ENCODE measurements at places on chromosomes 5 and 9.

GRCh38 chr5:100434815-100435214 lies 100.4 kb upstream of the FAM174A start:
- no peaks in the 10 kb centered on the region for H3K36me3 ChIP-seq
- H3K27ac ChIP-seq: no peak overlapping the region
- H3K4me1 ChIP-seq: no peaks in the 10 kb centered on the region
- no peak overlapping the region for H3K4me3 ChIP-seq
- DNase-seq: no peak

DNA sequence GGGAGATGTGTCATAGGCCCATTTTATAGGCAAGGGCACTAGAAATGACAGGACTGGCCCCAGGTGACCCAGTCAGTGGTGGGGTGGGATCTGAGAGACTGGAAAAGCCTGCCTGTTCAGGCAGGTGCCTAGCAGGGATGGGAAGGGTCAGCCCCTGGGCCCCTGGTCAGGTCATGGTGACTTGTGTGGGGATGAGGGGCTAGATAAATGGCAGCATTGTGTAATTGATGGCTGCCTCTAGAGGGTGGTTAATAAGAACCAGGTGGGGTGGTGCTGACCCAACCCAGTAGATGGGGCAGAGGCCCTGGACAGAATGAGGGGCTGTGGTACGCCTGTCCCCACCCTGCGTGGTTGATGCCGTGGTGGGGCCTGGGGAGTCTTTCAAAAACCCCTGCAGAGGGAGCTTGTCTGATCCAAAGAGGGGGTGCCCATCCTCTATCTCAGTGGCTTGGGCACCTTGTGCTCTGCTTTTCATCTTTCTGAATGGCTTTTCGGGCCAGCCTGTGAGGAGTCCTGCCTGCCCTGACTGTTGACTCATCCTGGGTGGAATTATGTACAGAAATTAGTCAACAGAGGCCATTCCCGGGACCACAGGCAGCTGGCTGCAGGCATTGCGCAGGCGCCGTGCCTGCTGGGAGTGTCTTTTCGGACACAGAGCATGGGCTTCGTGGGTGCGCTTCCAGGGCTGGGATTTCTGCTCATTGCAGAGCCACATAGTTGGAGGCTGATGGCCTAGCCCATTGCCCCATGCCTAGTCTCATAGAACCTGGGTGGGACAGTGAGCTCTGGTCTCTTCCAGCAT lies 93.6 kb upstream of the PITX1 start:
- H3K36me3 ChIP-seq: no peaks in the 10 kb centered on the region
- peaks cover 9% of the 10 kb centered on the region for H3K27me3 ChIP-seq
- H3K4me3 ChIP-seq: no peak overlapping the region
- H3K4me1 ChIP-seq: peaks cover 3% of the 10 kb centered on the region
- DNase-seq: no peak

GRCh38 chr9:110821064-110821463 lies 152.5 kb downstream of the MUSK start:
- H3K4me3 ChIP-seq: no peak overlapping the region
- no peak overlapping the region for H3K27ac ChIP-seq
- no peaks in the 10 kb centered on the region for H3K27me3 ChIP-seq
- no peak for DNase-seq
- no peaks in the 10 kb centered on the region for H3K36me3 ChIP-seq
- no peaks in the 10 kb centered on the region for H3K4me1 ChIP-seq

GRCh38 chr9:126070058-126070655 lies 256.5 kb upstream of the MVB12B start:
- H3K27ac ChIP-seq: no peak overlapping the region
- no peaks in the 10 kb centered on the region for H3K4me1 ChIP-seq
- H3K4me3 ChIP-seq: no peak overlapping the region
- H3K36me3 ChIP-seq: no peaks in the 10 kb centered on the region
- H3K27me3 ChIP-seq: peaks cover 8% of the 10 kb centered on the region

GRCh38 chr9:33465096-33465495 lies 8.6 kb downstream of the NOL6 start:
- peaks cover 7% of the 10 kb centered on the region for H3K36me3 ChIP-seq
- H3K4me1 ChIP-seq: peaks cover 2% of the 10 kb centered on the region
- DNase-seq: peak; percentile 2
- no peak overlapping the region for H3K27ac ChIP-seq
- no peak overlapping the region for H3K4me3 ChIP-seq
- no peaks in the 10 kb centered on the region for H3K27me3 ChIP-seq

DNA sequence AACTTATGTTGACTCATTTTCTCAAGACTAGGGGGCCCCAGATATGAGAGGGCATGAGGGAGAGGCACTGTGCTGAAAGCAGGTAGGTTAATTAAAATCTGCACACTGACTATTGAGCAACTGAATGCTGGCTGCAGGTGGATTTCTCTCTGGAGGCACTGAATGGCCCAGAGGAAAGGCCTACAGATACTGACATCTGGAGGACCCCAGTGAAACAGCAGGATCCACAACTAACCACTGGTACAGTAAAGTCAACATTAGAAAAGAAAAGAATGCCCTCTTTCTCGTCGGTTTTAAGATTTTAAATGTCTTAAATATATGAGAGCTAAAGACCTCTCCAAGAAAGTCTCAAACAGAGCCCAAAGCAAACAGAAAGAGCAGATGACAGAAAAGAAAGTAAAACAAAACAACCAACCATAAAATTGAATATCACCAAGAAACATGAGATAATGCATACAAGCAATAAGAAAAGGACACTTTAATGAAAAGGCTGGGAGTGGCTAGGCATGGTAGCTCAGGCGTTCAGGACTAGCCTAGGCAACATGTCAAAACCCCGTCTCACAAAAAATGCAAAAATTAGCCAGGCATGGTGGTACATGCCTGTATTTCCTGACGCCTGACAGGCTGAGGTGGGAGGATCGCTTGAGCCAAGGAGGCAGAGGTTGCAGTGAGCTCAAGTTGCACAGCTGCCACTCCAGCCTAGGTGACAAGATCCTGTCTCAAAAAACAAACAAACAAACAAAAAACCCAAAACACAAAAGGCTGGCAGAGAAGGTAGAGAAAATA lies 43.3 kb downstream of the PUM3 start:
- no peaks in the 10 kb centered on the region for H3K27me3 ChIP-seq
- H3K4me3 ChIP-seq: no peak overlapping the region
- peaks cover 69% of the 10 kb centered on the region for H3K36me3 ChIP-seq
- no peaks in the 10 kb centered on the region for H3K4me1 ChIP-seq

- H3K4me3 ChIP-seq: no peak overlapping the region
- no peak for DNase-seq
- H3K4me1 ChIP-seq: no peaks in the 10 kb centered on the region
- H3K27me3 ChIP-seq: peaks cover 27% of the 10 kb centered on the region
Observed at GRCh38 chr9:91771027-91771426, 179.0 kb downstream of the ROR2 start.

DNA sequence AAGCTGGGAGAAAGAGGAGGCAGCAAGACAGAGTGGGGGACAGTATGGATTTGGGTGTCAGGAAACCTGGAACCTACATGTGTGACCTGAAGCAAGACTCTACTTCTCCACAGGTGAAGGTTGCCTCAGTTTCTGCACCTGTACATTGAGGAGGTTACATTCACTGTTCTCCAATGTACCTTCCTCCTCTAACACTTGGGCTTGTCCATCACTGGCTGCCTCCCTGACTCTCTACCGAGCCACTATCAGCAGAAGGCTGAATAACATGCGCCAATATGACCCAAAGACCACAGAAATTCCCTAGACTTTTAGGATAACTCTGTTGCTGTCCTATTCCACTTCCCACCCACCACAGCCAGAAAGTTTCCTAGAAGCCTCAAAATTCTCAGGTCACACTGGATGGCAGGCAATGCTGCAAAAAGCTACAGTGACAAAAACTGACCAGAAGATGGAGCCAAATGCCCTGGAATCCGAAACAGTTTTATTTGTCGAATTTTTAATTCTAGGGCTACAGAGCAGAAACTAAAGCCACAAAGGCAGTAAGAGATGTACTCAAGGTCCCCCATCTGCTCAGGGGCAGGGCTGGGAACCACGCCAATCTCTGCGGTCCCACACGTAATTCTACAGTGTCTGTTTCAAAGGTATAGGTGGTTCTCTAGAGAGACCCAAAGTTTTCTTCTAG lies 64.4 kb downstream of the FAM114A2 start:
- peaks cover 4% of the 10 kb centered on the region for H3K4me1 ChIP-seq
- DNase-seq: no peak
- H3K27ac ChIP-seq: no peak overlapping the region
- no peak overlapping the region for H3K4me3 ChIP-seq

- H3K27me3 ChIP-seq: no peaks in the 10 kb centered on the region
- no peak overlapping the region for H3K27ac ChIP-seq
- H3K36me3 ChIP-seq: peaks cover 23% of the 10 kb centered on the region
- H3K4me1 ChIP-seq: no peaks in the 10 kb centered on the region
- H3K4me3 ChIP-seq: no peak overlapping the region
Observed at GRCh38 chr5:32254881-32255539, 57.7 kb downstream of the MTMR12 start.

DNA sequence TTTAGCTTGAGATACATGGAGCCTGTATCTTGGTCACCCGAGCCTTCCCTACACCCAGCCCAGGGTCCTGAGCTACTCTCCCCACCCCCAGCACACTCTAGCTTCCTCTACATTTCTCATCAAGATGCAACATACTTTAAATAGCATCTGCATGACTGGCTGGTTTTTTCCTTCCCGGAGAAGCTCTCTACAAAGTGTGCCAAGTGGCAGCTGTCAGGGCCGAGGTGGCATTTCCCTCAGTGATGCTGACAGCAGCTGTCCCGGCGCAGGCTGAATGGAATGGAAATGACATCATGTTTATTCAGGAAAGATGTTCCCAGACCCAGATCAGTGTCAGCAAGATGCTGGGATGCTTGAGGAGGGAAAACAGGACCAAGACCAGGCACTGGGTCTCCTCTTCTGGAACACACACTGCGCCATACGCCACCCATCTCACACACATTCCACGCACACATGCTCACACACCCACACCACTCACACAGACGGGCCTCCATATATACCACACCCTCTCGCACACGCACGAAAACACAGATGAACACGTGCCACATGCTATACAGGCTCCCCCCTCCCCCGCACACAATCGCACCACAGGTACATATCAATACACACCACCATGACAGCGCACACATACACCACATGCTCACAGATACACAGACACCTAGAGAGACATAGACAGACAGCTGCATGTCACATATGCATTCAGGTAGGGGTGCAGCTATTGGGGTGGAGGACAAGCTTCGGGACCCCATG lies 67.8 kb downstream of the LHX2 start:
- H3K36me3 ChIP-seq: no peaks in the 10 kb centered on the region
- H3K4me1 ChIP-seq: no peaks in the 10 kb centered on the region
- H3K4me3 ChIP-seq: no peak overlapping the region

Data from activated naive CD8-positive, alpha-beta T cell treated with anti-CD3 and anti-CD28 coated beads, Interleukin-2, amount 10 ng/mL, durations not matched to agents 7 days and 5 days (primary cell).